ENCODE measurements at places on chromosomes 3 and 15.

DNA sequence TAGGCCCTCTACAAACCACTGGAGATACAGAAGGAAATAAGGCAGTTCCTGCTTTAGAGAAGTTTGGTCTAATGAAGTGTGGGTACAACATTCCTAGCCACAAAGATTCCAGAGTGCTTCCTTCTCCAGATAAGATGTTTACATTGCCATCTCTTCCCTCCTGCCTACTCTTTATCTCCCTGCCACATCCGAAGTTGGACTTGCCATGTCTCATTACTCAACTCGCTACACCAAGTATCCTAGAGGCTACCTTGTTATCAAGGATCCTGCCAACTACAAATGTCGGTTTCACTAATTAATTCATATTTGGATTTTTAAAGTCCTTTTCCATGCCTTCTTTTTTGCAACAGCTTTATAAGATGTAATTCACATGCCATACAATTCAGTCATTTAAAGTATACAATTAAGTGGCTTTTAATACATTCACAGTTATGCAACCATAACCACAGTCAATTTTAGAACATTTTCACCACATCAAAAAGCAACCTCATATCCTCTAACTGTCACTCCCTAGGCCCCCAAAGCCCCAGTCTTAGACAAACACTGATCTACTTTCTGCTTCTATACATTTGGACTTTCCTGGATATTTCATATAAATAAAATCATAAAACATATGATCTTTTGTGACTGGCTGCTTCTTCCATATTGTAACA, 53.7 kb upstream of the CSTA start:
- DNase-seq = no peak

DNA sequence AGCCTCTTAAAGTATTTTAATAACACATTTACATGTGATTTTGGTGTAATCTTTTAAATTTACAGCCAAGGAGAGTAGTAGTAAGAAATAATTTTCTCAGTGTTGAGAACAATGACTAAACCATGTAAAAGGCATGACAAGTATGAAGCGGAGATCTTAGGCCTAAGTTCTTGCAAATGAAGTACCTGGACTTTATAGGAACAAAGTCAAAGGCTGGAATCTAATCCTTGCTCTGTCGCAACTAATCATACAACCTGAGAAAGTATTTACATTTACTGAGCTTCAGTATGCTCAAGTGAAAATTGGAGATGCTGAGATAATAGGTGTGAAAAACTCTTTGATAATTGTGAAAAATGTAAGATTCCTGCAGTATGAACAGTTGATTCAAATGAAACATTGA, 86.4 kb upstream of the VGLL3 start:
- no peak for DNase-seq

DNA sequence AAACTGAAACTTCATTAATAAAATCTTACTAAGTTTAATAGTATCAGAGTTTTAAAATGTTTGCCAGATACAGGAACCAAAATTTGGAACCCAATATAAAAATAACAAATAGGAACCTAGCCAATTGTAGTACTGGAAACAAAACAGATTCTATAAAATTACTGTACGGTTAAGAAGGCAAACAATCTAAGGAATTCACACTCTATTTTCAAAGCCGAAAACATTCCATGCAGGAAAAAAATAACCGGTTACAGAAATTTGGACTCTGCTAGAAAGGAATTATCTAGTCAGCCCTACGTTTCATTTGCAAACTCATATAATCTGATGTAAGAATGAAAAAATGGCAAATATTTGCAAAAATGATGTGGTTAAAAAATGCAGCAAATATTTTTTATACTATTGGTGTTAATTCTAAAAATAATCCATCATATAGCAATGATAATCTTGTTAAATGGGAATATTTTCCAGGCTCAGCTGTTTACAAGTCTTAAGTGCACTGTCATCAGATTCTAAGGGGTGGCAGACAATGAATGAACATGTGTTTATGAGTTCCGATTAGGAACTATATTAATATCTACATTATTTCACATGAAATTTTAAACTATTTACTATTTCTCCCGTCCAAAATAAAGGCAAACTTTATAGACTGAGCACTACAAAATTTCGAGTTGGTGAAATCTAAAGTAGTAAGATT, 58.1 kb downstream of the DCBLD2 start:
- DNase-seq = no peak

GRCh38 chr15:73403171-73403570, 34.4 kb upstream of the HCN4 start:
- no peak for DNase-seq

- no peak for DNase-seq
These were observed 419.6 kb upstream of the TGFBR2 start for GRCh38 chr3:30186741-30187219.

DNA sequence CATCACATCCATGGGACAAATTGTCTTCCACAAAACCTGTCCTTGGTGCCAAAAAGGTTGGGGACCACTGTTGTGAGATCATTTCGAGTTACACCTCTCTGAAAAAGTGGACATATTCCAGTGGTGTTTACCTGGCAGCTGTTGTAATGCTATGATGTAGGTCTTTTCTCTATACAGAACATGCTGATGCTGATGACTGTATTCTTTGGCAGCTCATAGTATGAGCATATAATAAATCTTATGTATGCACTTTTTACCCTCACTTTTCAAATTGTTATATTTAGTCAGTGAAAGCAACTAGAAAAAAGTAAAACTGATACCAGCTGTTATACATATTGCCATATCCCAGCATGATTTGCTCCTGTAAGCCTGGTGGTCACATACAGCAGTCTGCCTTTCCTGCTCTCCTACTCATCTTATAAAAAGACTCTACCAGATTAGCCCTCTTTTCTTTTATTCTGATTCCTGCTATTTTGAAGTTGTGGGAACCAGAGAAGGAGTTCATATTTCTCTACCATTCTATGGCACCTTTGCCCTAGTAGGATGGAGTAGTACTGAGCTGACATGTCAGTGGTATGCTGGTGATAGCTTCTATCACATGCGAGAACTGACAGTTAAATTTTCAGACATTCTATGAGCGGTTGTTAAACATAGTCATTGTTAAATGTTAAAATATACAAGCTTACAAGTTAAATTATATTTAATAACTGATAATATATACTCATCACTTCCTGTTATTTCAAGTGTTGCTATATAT, 128.7 kb downstream of the FNDC3B start:
- DNase-seq = no peak

DNA sequence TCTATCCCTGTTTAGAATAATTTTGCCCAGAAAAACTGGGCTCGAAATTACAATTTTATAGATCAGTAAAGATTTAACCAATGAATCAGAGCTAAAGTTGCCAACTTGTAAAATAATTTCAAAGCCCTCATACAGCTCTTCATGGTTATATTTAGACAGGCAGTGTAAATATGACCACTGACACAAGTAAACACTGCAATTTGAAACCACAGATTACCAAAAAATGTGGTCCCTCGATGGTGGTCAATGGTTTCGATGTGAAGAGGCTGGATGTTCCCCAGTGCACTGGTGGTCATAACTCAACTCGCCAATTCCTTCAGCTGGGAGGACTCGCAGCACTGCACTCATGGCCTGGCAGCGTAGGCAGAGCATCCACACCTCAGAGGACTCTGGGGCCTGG, 28.6 kb downstream of the LRTM1 start:
- no peak for DNase-seq

DNA sequence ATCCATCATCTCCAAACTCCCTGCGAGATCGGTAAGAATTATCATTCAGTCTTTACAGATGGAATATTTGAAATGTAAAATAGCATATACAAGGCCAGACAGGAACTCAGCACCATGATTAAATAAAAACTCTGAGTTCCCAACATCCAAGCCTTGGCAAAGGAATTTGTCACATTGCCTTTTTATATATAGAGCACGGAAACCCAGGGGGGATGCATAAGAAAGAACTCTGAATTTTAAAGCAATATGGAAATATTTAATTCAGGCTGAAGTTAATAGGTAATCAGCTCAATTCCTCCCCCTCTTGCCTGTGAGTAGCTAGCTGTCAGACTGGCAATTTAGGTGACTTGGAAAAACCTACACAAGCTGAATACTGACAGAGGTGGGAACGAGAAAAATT, 217.9 kb upstream of the KCNMB2 start:
- DNase-seq = no peak

- no peak for DNase-seq
These were observed 14.7 kb upstream of the CA12 start for GRCh38 chr15:63396152-63396928.

- no peak for DNase-seq
These were observed 1.3 kb downstream of the PXK start for GRCh38 chr3:58334013-58334321.

DNA sequence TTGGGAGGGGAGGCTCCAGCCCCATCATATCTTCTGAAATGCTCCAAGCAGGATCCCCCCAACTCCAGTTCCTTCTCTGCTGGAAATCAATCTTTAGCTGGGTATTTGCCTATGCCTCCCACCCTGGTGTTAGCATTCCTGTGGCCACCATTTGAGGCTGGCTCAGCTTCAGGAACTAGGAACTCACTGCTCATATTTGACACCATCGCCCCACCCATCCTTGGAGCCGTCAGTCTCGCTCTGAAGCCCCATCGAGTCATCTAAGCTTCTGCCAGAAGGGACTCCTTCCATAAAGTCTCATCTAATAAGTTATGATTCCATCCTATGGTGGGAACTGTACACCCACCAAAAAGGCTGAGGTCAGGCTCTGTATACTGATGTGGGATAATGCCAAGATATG, 26.4 kb downstream of the PRKCD start:
- no peak for DNase-seq

- no peak for DNase-seq
These were observed 2.4 kb downstream of the PFKFB4 start for GRCh38 chr3:48553886-48554845.

DNA sequence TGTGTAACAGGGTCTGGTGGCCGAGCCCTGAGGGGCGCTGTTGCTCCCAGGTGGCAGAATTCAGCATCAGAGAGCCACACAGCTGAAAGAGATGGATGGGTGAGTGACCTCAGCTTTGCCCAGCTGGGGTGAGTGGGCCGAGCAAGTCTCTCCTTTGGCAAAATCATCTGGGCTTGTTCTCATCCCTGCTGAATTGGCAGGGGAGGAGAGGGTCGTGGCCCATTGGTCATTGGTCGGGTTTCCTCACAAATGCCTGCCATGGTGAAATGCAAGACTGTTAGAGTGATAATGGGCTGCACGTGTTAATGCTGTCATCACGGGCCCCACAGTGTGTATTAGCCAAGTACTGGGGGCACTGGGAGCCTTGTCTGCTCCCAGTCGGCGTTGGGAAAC, 15.9 kb downstream of the ABHD2 start:
- DNase-seq = no peak

DNA sequence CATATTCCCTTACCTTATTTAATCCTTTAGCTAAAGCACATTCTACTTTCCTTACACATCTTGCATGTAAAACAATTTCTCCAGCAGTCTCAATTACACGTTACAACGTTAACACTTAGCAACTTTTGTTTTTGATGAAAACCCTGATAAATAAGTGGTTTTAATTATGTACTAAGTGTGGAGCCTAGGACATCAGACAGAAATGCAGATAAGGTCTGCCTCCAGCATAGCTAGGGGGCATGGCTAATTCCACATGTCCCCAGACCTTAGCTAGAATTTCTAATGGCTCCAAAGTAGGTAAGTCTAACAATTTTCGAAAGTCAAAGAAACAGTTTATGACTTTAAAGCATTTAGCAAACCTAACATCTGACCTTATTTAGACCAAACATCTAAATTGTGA, 77.4 kb upstream of the TERB2 start:
- DNase-seq = no peak

DNA sequence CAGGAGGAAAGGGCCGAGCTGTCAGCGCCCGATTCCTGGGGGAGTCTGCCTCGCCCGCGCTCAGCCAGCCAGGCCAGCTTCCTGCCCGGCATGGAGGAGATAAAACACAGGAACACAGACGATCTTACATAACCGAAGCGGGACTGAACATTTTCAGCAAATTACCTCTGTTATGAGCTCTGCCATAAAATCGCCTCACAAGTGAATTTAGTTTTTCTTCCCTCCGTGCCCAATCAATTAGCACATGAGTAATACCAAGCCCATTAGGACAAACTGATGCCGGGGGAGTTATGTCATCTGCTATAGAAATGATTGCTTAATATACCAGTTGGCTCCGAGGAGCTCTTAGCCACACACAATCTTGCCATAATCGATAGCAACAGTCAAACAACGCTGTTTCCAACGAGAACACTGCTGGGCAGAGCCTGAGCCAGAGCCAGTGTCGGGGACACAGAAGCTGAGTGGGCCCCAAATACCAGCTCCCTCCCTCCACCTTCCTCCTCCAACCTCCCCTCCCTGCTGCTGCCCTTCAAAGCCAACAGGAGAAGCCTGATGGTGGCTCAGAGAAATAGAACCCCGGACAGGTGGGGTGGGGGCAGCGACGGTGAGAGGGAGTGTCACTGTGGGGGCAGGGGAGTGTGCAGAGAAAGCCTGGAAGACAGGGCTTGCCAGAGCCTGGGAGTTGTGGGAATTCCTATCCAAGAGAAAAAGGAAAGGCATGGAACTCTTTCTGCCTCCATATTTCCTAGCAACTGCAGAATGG, 279.4 kb upstream of the TLE3 start:
- DNase-seq = peak; percentile 71

DNA sequence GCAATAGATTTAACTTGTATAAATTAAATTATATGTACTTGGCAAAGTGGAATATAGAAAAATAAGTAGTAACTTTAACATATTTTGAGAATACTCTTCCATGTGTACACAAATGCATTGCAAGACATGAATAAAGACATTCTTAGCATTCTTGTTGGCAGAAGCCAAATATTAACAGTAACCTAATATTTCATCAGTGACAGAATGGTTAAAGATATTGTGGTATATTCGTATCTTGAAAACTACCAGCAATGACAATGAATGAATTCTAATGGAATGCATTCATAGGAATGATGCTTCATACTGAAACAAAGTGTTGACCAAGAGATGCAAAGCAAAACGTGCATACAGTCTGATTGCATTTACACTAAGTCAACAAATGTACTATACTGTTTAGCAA, 524.7 kb downstream of the GRM7 start:
- no peak for DNase-seq

- DNase-seq = no peak
These were observed 31.0 kb downstream of the SLCO2A1 start for GRCh38 chr3:133998691-133999241.

- DNase-seq = no peak
These were observed 24.0 kb downstream of the PLA2G4B start for GRCh38 chr15:41862515-41863116.

DNA sequence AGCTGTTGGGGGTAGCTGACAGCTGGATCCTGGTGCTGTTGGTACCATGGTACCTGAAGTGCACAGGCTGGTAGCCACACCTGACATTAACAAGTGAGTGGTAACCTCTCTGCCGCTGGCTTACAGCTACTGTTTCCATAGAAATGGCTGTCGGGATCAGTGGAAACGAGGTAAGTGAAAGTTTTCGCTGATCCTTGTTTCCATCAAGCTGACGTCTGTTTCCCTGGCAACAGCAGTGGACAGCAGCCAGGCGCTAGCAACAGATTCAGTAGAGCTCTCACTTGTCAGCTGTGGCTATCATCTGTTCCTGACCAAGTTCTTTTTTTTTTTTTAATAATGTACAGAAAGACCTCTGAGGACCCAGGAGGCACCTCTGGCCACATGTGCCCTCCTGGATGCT, 166.2 kb downstream of the CHDH start:
- no peak for DNase-seq

Measured in suprapubic skin (tissue), 4 donors.